Naive thymus-derived CD8-positive, alpha-beta T cell (primary cell): ENCODE measurements at places on chromosomes 5 and 9. TPM values are rescaled to one million over a fixed set of nuclear protein-coding genes. Genes with fewer than 3 reads are reported as not detected.

Gene SYNPO
- total RNA-seq, result 0.71 TPM

Gene UBLCP1
- total RNA-seq, result 39.6 TPM

Gene IL7R
- 1,437 TPM for total RNA-seq

Gene SLC6A3
- 0.27 TPM for total RNA-seq

GRCh38 chr9:130898552-130898852 lies 1.9 kb upstream of the QRFP start:
- no peak for DNase-seq

GRCh38 chr5:133354323-133355185 lies 257.8 kb downstream of the FSTL4 start:
- DNase-seq, result no peak

GRCh38 chr5:126846744-126847455 lies 70.0 kb downstream of the LMNB1 start:
- no peak for DNase-seq

DNA sequence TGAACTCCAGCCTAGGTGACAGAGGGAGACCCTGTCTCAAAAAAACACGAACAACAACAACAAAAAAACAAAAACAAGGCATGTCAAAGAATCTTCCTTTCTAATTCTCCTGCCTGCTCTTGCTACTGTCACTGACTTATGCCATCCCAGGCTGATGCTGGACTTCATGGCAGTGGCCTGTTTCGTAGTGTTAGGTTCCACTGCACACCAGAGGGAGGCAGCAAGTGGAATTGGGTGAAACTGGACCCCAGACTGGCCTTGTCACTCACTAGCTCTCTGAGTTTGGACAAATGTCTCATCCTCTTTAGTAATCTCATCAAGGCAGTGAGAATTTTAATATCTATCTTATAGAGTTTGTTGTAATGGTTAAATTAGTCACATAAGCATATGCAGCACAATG lies 12.9 kb downstream of the NIM1K start:
- DNase-seq, result no peak

DNA sequence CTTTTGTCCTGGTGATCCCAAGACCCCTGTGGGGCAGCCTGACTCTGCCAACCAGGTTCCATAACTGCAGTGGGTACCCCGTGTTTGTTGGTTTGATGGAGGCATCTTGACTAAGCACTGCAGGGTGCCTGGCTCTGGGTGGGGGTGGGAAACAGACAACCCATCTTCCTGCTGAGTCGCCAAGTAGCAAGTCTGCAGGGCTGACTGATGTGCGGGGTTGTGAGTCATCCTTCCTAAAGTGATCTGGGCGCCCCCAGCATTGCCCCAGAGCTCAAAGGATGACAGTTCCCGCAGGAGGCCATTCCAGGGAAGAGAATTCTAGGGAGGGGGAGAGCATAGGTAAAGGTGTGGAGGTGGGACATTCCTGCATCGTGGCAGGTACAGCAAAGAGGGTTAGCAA lies 23.5 kb downstream of the DAB2IP start:
- no peak for DNase-seq

GRCh38 chr9:95399261-95399660 lies 81.8 kb upstream of the FANCC start:
- no peak for DNase-seq

GRCh38 chr5:138953387-138954256 lies 78.5 kb upstream of the LRRTM2 start:
- DNase-seq, result peak; percentile 21

- no peak for DNase-seq
Measured at GRCh38 chr9:69265891-69266290, 59.1 kb upstream of the ENTREP1 start.

GRCh38 chr9:105858006-105858690 lies 163.8 kb downstream of the TMEM38B start:
- DNase-seq, result no peak

GRCh38 chr9:114680259-114681001 lies 1.6 kb downstream of the TEX48 start:
- DNase-seq, result no peak

DNA sequence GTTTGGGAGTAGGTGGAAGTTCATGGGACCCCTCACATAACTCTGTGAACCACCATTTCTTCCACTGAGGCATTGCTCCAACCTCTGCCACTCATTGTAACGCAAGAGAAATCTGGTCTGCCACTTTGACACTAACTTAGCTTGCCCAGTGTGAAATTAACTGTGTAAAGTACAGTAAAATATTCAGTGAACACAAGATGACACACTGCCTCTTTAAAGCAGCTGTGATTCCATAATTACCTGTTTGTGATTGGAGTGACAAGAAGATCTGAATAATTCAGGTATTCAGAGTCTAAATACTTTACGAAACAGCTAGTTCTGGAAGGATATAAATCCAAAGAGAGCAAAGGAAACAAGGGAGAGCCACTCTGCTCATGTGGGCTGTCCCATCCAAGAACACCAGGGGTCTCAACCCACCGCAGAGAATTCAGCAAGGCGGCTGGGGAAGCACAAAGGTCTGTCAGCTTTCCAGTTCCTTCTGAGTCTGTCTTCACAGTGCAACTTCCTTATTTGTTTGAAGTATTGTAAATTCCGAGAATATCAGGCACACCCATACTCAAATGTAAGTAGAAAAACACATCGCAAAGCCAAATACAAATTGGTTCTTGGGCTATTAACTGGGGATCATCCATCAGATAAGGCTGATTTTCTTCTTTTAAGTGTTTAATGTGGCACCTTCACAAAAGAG lies 86.9 kb downstream of the GNAQ start:
- peak; percentile 7 for DNase-seq
